Stimulated activated naive CD8-positive, alpha-beta T cell treated with anti-CD3 and anti-CD28 coated beads, Interleukin-15, Interleukin-2, amounts not matched to agents 100 U/mL and 50 U/mL, for 24 hours (primary cell): ENCODE measurements at places on chromosomes 3 and 15.

GRCh38 chr15:62847900-62848489 lies 194.6 kb upstream of the TPM1 start:
- DNase-seq: peak; percentile 68

- DNase-seq: no peak
Measured at GRCh38 chr3:156691920-156692319, 17.5 kb downstream of the TIPARP start.

- DNase-seq: no peak
Measured at GRCh38 chr3:8555113-8555661, 53.6 kb downstream of the LMCD1 start.

GRCh38 chr3:125340121-125340520 lies 35.0 kb downstream of the ZNF148 start:
- DNase-seq: no peak

DNA sequence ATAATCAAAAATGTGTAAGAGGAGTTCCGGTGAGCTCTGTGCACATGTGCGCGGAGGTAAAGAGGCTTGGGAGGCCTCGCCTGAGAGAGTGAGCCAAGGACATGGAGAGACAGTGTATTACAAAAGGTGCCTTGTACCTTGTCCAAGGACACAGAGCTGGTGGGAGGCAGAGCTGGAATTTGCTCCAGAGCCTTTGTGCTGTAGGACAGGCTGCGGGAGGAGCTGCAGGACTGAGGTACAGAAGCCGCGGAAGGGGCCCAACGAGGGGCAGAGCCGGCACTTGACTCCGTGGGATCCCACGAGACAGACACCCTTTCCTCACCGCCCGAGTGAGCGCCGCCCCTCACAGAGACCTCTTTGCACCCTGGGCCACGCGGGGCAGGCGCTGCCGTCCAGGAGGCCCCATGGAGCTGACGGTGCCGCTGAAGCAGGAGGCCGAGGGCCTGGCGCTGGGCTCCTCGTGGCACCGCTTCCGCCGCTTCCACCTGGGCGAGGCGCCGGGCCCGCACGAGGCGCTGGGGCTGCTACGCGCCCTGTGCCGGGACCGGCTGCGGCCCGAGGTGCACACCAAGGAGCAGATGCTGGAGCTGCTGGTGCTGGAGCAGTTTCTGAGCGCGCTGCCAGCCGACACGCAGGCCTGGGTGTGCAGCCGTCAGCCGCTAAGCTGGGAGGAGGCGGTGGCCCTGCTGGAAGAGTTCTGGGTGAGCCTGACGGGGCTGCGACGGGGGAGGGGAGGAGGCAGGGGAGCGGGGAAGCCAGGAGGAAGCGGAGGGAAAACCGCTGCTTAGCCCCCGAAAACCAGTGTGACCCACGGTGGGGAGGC lies 68.7 kb downstream of the SLTM start:
- DNase-seq: peak; percentile 23

DNA sequence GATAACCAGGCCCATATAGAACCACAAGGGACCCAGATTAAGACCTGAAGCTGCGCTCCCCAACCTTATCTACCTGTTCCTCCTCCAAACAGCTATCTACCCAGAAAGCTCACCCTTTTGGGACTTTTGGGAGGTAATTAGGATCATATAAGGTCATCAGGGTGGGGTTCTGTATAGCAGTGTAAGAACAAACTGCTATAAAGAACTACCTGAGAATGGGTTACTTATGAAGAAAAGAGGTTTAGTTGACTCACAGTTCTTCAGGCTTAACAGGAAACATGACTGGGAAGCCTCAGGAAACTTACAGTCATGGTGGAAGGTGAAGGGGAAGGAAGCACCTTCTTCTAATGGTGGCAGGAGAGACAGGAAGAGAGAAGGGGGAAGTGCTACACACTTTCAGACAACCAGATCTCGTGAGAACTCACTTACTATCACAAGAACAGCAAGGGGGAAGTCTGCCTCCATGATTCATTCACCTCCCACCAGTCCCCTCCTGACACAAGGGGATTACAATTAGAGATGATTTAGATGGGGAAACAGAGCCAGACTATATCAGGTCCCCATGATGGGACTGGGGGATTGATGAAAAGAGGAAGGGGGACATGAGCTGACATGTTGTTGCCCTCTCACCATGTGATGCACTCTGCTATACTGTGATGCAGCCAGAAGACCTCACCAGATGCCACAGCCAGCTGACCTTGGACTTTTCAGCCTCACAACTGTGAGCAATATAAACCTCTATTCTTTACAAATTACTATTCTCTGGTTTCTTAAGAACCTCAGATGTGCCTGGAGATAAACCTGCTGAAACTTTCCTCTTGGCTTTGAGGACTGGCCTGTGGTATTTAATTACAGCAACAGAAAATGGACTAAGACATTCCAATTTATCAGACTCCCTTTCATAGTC lies 15.3 kb upstream of the FMN1 start:
- no peak for DNase-seq

DNA sequence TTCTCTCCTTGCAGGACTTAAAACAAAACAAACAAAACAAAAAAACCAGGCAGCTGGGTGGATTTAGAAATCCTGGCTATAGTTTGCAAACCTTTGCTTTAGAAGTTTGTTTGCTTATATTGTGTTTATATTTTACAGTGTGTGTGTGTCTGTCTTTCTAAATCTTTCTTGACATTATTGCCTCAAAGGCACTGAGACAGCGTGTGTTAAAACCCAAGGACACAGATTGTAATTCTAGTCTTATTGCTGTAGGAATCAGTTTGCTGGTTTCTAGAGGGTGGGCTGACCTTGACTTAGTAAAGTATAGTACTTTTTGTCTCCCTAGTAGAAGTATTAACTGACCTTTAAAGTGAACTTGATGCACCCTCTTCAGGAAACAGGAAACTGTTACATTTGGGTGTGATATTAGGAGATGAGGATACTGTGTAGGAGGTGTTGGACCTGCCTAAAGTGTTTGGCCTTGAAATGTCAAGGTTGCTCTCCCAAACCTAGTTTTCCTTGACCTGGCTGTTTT lies 71.0 kb downstream of the TCF12 start:
- no peak for DNase-seq

DNA sequence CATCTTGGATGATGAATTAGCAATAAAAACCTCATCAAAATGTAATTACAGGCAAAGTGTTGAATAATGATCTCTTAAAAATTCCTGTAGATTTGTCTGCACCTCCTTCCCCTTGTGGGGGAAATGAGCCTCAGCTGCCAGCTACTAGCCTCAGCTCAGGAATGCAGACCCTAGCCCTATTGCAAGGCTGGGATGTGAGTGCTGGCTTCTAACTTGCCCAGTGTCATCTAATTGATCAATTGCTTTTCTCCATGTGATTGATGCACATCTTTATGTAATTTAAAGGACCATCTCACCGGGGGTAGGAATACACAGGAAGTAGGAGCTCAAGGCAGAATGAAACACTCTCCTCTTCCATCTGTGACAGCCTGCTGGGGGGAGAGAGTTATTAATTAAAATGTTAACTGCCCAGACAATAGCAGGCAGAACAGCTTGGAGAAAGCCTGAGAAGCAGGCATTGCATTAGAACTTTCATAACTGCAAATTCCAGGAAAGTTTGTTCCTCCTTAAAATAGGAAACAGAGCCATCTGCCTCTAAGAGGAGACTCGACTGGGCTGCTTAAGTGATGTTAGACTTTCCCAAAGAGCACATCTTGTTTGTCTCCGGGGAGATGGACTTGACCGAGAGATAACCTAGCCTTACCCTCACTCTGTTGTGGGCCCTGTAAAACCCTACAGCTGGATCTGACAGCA lies 69.6 kb downstream of the LRTM1 start:
- no peak for DNase-seq

DNA sequence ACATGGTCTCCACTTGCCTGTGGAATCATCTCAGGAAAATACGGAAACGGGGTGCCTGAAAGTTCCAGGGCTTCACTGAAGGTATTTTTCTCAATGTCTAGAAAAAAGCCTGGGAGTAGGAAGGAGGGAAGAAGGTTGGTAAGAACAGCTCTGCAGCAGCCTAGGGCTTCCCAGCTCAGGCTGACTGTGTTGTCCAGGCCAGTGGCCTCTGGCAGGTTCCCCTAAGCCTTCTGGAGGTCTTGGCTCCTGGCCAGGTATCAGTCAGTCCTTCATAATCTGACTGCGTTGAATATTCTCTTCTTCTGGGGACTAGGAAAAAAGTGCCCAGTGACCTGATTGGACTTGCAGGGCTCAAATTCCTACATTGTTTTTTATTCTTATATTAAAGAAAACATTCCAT lies 38.6 kb downstream of the SSR3 start:
- DNase-seq: no peak

DNA sequence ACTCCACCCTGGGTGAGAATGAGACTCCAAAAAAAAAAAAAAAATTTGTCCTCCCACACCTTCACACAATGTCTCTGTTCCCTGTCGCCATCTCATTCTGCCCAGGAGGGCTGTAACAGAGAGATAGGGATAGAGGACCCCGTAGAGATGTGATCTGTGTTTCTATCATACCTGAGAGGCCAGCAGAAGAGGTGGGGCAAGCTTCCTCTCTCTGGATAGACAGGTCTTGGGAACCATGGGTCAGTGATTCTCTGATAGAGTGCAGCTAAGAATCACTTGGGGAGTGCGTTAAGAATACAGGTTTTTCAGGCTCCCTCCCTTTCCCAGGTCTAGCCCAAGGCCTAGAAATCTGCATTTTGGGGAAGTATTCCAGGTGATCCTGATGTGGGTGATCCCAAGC lies 8.3 kb downstream of the CA12 start:
- no peak for DNase-seq

DNA sequence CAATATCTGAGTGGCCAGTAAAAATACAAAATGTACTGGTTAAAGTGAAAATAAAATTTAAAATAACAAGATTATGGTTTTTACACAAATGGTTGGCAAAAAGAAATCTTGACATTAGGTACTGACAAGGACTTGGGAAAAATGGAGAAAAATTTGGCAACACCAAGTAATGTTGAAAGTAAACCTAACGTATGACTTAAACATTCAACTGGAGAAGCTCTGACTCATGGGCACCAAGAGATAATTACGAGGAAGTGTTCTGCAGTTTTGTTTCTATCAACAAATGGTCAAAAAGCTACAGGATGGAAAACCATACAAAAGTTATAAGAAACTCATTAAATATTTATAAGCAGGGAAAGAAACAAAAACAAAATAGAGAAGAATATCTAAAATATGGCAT lies 177.7 kb downstream of the ZNF385D start:
- DNase-seq: no peak

GRCh38 chr15:70227147-70227546 lies 129.4 kb upstream of the TLE3 start:
- no peak for DNase-seq

GRCh38 chr3:48528048-48528447 lies 24.1 kb upstream of the SHISA5 start:
- DNase-seq: no peak

- DNase-seq: no peak
Measured at GRCh38 chr3:104956620-104957345, 409.9 kb upstream of the ALCAM start.

GRCh38 chr3:173258697-173259096 lies 117.7 kb upstream of the SPATA16 start:
- no peak for DNase-seq

DNA sequence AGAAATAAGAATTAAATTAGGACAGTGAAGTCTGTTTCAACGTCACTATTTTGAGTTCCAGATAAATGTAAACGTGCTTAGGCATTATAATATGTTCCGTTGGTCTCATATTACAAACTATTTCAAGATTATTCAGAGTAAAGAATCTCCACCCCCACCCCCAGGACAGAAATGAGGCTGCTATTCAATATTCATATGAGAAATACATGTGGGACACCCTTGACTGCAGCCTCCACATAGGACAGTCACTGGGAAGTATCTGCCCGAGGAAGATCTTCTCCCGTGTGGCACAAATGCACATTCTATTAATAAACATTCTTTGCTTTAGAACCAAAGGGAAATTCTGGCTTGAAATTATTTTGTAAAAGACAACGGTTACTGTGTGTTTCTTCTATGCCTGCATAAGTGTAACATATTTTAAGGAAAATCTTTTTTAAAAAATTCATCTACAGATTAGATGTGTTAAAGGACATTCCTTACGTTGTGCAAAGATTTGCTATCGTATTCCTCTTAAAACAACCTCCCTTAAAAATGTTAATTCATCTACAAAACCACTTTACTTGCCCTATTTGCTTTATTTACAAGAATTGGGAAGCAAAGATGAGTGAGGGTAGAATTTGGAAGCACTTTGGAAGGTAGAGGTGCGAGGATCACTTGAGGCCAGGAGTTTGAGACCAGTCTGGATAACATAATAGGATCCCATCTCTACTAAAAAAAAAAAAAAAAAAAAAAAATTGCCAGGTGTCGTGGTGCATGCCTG lies 148.3 kb upstream of the SOX14 start:
- DNase-seq: no peak

GRCh38 chr3:141382571-141382970 lies 14.3 kb downstream of the ZBTB38 start:
- no peak for DNase-seq

- no peak for DNase-seq
Measured at GRCh38 chr3:88985491-88985890, 121.9 kb upstream of the EPHA3 start.

GRCh38 chr15:89775815-89776214 lies 317 bp upstream of the MESP2 start:
- no peak for DNase-seq

DNA sequence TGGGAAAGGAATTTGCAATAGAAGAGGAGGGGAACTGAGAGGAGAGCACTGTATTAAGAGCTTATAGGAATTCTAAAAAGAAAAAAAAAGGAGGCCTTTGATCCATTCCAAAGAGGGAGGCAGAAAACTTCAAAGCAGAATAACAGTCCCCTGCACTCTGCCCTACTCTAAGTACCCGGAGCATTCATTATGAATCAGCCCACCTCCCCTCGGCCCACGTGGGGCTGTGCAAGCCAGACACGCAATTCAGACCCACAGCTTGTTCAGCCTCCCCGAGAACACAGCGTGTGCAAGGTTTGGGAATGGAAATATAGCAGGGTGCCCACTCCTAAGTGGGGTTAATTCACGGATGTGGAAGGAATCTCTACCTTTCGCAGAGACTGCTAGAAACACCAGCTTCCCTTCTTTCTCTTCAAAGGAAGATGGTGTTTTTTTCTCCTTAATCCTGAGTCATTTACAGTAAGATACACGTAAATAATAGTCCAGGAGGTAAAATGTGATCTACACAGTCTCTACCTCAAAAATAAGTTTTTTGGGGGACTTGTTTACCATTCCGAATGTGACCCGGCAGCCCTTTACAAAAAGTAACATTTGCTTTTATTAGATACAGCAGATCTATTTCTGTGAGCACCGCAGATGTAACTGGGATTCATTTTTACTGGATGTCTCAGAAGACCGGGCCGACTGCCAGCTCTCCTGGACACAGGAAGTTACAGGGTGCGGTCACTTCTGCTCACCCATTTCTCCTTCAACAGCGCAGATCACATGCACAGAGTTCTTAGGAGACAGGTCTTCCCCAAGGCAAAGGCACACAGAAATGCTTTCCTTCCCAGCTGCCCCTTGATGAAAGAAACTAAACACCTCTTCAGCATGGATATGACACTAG lies 768.5 kb upstream of the CFAP20DC start:
- no peak for DNase-seq

DNA sequence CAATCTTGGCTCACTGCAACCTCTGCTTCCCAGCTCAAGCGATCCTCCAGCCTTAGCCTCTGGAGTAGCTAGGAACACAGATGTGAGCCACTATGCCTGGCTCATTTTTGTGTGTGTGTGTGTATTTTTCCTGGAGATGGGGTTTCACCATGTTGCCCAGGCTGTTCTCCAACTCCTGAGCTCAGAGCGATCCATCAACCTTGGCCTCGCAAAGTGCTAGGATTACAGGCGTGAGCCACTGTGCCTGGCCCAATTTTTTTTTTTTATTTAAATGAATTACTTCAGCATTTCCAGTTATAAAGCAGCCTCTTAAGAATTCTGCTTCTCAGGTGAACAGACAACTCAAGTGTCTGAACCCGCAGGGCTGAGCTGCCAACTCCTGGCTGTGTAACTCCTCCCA lies 20.1 kb upstream of the ST3GAL6 start:
- no peak for DNase-seq

- no peak for DNase-seq
Measured at GRCh38 chr3:30456264-30456663, 150.1 kb upstream of the TGFBR2 start.
